ENCODE measurements at places on chromosomes 5 and 9.

DNA sequence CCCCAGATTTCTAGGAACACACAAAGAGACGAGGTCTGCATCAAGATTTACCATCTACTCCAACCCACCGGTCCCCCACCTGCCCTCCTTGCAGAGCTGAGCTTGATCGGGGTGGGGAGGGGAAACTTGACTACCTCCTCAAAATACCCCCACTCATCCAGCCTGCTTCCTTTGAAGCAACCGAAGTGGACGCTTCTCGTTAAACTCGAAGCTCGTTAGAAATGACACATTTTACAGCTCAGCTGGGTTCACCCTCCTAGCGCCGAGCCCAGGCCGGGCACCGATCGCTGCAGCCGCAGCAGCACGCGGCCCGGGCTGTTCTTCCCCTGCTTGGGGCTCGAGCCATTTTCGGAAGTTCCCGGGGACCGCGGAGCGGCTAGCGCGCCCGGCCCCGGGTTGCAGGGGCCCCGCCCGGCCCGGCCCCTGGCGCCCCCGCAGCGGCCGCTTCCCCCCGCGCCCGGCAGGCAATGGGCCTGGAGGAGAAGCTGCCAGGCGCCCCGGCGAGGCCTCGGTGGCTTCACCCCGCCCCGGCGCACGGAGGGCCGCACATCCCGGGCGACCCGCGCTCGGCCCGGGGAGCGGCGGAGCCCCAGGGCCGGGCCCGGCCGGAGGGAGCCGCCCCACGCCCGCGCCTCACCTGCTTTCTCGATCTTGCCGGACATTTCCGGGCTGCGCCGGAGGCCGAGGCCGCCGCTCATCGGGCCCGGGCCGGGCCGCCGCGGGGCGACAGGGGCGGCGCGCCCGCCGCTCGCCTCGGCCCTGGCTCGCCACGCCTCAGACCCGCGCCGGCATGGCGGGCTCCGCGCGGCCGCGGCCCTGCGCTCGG is 530 bp downstream of the RAPGEF1 start:
- no peak for DNase-seq

DNA sequence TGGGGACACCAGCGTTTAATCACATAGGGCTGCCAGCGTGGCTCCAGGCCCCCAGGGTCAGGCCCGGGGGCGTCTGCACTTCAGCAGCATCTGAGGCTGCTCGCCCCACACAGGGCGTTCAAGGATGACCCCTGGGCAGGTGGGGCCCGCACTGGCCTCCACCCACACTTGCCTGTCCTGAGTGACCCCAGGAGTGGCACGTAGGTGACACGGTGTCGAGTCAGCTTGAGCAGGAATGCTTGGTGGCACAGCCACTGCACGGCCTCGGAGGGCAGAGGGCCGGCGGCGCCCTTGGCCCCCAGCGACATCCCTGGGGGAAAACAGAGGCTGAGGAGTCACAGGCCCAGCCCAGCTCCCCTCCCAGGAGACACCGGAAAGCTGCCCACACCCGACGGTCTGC is 29.0 kb downstream of the SLC6A18 start:
- DNase-seq: no peak

DNA sequence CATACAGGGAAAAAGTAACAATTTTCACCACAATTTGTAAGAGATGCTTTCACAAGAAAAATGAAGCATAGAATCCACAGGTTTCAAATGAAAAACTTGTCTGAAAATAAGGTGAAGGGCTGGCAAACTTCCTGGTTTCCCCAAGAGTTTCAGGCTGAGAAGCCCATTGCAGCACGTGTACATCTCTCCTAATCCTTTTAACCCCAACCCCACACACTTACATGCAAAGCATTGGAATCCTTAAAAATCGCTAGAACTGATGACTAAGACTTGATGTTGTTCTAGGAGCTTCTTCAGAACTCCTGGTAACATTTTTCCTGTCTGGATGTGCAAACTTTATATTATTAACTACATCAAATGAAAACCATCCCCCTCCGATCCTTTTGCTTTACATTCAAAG is 317.8 kb upstream of the RGMB start:
- no peak for DNase-seq

GRCh38 chr5:11355491-11355890 is 548.8 kb downstream of the CTNND2 start:
- DNase-seq: no peak

GRCh38 chr9:124869466-124869985 is 7.6 kb downstream of the ARPC5L start:
- DNase-seq: peak; percentile 48

- no peak for DNase-seq
Measured at GRCh38 chr5:180648658-180649296, 623 bp downstream of the FLT4 start.

- DNase-seq: no peak
Measured at GRCh38 chr9:109830545-109830944, 50.5 kb downstream of the PALM2AKAP2 start.

GRCh38 chr9:2424619-2425033 is 197.0 kb upstream of the VLDLR start:
- DNase-seq: no peak

GRCh38 chr5:149423049-149423793 is 44.1 kb upstream of the IL17B start:
- DNase-seq: no peak

DNA sequence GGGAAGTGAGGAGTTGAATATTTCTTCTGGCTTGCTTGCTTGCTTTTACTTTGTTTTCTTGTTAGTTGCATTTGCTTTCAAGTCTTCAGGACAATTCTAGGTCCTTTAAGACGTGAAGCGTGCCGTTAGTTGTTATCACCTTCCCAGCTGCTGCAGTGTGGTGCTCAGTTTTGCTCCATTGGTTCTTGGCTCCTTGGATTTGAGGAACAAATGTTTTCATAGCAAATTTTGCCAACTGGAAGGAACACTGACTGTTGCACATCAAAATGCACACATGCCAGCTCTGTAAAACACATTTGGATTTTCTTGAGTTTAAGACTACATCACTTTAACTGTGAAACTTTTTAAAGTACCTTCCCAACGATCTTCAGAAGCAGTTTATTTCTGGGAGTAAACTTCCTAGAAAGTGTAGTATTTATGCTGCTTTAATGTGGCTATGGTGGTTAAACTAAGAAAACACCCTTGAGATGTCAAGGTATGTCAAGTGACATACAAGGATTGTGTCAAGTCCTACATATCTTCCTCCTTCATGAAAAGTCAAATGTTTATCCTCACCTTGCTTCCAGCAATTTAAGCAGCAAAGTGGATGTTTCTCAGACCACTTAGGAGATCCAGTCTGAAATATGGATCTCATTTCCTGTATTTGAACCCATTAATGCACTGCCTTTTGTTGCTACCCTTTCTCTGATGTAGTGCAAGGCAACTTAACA is 24.9 kb downstream of the MOCS2 start:
- no peak for DNase-seq

DNA sequence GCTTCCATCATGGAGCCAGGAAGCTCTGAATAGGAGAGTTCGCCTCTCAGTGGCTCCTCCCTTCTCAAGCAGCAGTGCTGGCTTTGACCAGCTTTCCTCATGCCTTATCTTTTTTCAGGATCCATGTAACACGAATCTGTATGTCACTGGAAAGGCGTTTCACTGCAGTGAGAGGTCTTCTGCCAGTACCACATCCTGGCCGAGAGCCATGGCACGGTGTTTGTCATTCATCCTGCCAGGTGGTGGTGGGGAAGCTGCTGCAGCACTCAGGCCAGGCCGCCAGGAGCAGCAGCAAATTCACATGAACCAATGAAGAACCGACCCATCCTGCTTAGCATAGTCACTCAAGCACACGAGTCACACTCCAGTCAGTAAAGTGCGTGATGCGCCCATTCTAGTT is 179.0 kb downstream of the FANCC start:
- no peak for DNase-seq

- DNase-seq: no peak
Measured at GRCh38 chr9:27362447-27363210, 65.7 kb upstream of the EQTN start.

GRCh38 chr5:35152733-35153132 is 77.6 kb downstream of the PRLR start:
- no peak for DNase-seq

DNA sequence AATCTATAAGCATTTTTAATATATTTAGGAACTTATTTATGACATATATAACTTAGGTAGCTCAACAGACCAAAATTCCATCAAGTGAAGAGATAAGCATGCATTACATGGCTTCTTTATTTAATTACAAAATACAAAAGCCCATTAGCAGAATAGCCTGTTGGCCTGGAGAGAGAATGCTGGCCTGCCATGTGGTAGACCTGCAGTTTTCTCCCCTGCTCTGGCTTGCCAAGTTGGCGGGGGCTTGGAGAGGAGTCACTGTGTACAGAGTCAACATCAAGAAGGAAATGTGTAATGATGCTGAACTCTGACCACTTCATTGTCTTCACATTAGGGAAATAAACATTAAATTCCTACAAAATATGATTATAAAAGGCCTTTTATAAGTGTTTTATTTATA is 69.8 kb upstream of the CNTLN start:
- no peak for DNase-seq

GRCh38 chr5:127898551-127899213 is 184.9 kb upstream of the SLC12A2 start:
- DNase-seq: no peak

All from NAMALWA (cell line).